ENCODE measurements at places on chromosomes 4 and X.

DNA sequence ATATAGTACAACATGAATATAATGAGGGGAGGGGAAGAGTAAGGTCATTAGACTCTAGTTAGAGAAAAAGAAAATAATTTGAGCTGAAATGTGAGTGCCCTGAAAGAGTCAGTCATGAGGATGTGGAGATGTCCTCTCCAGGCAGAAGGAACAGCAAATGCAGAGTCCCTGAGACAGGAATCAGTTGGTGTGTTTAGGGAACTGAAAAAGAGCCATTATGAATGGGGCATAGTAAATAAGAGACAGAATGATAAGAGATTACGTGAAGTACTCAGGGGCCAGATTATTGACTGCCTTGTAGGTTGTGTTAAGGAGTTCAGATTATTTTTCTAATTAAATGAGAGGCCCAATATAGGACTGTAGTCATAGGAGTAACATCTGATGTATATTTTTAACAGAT lies 147.0 kb downstream of the PDLIM5 start:
- no peak for DNase-seq

DNA sequence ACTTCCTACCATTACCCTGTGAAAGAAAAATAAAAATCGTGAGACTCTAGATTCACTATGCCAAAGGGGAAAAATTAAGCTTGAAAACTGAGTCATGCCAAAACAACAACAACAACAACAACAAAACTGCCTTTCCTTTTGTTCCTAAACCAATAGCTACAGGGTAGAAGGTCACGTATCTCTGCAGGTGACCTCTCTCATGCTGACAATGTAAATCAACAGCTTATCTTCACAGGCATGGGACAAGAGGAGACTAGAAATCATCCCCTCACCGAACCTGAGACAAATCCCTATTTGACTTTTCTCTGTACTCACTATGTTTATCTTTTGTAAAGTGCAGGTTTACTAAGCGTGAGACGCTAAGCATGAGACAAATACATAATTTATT lies 20.5 kb upstream of the AADAT start:
- DNase-seq = no peak

GRCh38 chrX:151176231-151176750 lies at the start of gene GPR50:
GPR50 (plus strand) TSS chrX:151176584; CDS start chrX:151176722, 138 bp downstream.
- DNase-seq = peak; percentile 66

DNA sequence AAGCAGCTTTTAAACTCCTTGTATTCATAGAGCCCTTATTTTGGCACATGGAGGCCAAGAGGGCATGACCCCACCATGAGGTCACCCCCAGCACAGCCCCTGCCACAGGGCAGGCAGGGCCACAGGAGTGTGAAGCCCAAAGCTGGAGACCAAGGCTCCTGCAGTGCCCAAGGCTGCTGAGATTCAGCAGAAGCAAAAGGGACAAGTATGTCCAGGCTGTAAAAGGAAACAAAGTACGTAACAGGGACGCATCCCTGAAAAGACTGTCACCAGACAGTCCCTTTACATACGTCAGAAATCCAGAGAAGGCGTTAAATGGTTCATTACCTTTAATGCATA lies 18.9 kb downstream of the GAK start:
- DNase-seq = no peak

DNA sequence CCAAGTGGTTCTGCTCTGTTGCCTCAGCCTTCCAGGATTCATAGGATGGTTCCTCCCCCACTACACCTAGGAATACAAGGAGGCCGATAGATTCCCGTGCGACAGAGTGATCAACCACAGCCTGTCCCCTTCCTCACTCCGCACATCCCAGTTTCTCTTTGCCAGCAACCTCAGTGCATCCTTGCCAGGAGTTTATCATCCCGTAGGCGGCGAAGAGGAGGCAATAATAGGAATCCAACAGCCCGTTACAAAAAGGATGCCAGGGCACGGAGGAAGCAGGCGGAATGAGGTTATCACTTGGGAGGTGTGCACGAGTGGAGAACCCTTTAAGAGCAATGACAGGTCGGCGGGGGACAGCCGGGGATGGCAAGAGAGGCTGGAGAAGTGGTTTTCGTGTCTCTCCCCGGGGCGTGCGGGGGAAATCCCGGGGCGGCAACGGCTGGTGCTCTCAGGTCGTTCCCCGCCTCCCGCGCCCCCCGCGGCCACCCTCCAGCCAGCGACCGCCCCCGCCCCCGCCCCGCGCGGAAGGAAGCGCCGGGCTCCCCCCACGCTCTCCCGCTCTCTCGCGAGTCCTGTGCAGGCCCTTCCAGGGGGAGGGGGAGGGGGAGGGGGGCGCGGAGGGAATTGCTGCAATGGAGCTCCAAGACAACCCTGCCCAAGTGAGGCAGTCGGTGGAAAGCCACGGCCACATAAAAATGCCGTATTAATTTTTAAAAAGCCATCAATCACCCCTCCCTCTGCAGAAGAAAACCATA lies 1.6 kb downstream of the PPP3CA start:
- peak; percentile 78 for DNase-seq

DNA sequence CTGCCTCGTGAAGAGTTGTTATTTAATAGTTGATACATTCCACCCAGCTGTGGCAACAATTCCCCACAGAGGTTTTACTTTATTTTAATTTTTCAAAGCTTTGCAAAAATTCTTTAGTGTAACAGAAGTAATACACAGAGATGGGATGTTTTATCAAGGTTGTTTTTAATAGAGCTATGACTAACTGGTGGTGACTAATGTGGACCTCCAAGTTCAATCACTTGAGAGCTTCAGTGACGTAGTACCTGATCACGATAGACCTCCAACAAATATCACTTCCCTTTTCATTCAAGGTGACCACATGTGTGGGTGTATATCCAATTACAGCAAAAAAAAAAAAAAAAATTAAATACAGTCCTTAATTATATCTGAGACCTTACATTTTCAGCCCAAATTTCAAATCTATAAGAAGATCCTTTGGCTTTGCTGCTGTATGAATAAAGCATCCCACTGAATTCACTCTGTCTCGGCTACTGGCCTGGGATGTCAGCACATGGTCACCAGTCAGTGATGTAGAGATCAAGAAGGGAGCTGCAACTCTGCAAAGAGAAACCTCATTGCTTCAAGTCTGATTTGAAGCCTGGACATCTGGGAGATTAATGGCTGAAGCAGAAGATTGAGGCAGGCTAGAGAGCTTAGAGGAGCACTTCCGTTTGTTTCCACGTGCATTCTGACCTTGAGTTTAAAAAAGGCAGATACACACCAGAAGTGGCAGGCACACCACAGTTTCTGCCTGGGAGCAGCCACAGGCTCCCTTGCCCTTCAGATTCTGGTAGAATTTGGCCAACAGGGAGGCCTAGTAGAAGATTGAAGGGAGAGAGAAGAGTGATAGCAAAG lies 345.9 kb upstream of the NOCT start:
- no peak for DNase-seq

DNA sequence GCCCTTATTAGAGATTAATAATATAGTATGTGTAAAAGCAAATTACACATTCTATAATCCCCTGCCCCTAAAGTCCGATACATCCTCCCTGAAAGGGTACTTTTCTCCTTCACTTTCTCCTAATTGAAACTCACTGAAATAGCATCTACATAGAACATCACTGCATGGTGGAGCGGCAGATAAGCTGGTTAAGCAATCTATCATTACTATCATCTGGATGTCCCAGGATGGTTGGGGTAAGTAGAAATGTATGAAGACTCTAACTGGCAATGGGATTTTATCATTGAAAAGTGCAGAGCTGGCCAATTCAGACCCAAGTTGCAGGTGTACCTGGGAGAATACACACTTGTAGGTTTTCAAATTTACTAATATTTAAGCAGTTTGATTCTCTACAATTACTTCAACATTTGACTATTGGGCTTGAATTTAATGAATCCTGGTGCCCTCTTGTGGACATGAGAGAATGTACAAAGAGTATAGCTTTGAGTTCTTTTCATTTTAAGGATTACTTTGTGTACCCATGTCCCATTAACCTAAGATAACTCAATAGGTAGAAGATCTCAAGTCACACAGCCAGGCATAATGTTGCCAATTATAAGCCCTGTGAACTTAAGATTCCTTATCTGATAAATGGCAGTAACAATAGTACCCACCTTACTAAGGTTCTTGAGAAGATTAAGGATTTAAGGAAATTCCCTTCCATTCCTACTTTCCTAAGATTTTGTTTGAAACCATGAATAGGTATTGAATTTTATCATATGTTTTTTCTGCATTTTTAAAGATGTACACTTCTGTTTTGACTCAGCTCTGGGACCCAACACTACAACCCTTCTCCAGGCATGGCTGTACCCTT lies 69.8 kb downstream of the SHROOM3 start:
- peak; percentile 26 for DNase-seq

- DNase-seq = no peak
Measured at GRCh38 chrX:65752294-65752693, 84.8 kb downstream of the MSN start.

- no peak for DNase-seq
Measured at GRCh38 chr4:47287735-47288134, 175.8 kb downstream of the COMMD8 start.

GRCh38 chr4:13483136-13483767 lies 888 bp downstream of the RAB28 start:
- no peak for DNase-seq

Measured in NCI-H2029 treated with DMSO at 0.1 percent for 48 hours (cell line).